ENCODE measurements at places on chromosomes 1 and 21.

DNA sequence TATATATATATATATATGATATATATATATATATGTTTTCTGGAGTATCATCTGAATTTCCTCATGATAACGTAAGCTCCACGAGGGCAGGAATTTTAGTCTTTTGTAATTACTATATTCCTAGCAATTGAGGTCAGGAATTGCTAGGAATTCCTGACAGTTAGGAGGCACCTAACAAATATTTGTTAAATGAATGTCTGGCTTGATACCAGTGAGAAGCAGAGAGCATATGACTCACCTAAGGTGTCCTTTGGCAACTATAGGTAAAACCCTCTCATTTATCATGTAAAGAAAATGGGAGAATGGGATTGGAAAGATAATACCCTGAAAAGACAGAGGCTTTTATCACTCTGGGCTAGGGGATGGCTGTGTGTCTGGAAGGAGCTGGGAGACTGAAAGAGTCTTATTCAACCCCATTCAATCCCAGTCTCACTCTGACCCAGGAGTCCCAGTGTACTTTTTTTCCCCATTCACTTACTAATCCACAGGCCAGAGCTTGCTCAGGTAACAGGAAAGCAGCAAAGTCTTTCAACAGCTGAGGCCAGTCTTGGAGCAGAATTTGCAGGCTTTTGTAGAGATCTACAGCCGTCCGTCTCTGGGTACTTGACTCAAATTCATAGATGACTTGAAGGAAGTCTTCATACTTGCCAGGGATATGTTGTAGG, 71.2 kb downstream of the DAP3 start:
- no peak for ATAC-seq

- ATAC-seq = no peak
Measured at GRCh38 chr1:184806296-184806721, 51.7 kb upstream of the EDEM3 start.

GRCh38 chr1:151011154-151011850, 3.1 kb downstream of the PRUNE1 start:
- ATAC-seq = no peak

DNA sequence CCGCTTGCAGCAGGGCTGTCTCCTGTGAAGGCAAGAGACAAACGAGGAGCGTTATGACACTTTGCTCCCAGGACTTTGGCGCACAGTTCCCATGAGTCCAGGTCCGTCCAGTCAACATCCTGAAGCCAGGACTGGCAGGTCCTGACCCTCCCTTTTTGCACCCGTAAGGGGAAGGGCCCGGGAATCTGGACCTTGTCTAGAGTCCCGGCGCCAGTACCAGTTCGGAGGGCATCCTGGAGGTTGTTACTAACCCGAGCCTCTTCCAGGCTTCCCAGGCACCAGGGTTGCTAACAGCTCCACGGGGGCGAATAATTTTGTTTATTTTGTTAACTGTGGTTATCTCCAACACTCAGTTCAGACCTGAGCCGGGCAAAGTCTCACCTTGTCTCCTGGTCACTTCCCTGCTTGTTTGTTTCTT, 682 bp upstream of the RWDD3 start:
- no peak for ATAC-seq

- ATAC-seq = no peak
Measured at GRCh38 chr1:245575710-245576109, 420.9 kb downstream of the KIF26B start.

GRCh38 chr1:116881879-116882520, 27.7 kb upstream of the PTGFRN start:
- no peak for ATAC-seq

DNA sequence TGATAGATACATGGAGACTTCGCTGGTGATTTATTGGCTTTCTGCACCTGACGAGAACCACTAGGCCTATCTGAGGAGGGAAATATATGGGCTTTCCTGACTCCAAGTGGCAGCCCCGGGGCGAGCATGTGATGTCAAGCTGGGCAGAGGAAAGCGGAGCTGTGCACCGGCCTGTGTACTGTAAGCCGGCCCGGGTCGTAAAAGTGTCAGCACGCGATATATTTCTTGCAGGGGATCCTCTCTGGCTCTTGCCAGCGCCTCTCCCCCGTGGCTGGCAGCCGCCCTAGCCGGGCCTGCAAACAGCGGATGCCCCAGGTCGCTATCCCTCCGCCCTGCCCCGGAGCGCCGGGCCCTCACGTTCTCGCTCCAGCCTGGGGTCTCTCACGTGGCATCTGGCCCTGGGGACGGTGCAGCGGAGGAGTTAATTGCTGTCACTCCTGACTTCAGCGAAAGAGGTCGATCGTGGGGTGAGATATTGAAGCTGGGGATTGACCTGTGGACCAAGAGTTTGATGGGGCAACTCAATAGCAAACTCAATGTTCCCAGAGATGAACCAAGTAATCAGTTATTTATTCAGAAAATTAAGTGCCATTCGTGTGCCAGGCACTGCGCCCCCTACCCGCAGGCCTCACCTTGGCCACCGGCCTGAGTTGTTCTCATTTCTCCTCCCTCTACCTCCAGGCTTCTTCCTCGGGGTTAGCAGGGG, 41.0 kb upstream of the HAO2 start:
- ATAC-seq = peak; percentile 96

DNA sequence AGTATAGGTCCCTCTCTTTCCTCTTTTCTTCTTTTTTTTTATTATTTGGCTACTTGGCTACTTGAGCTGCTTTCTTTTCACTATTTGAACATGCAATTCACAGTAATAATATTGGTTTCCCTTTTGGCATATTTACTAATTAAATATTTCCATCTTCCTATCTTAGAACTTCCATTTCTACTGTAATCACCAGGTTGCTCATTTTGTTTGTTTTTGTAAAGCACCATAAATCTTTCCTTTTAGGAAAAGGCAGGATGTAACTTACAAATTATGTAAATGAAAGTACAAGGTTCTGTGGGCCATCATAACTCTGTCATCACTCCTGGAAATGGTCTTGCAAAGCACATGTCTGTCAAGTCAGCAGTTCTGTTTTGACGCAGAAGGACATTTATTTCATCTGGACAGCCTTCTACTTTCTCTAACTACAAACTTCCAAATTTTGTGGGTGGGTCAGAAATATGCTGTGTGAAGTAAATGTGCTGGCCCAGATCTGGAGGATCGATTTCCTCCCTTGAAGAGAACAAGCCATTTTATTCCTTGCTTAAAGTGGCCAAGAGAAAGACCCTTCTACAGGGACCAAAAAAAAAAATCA, 71.7 kb upstream of the TNFSF18 start:
- ATAC-seq = no peak

- ATAC-seq = no peak
Measured at GRCh38 chr1:30971496-30971895, 62.9 kb upstream of the SDC3 start.

GRCh38 chr21:39984286-39984991, 117.2 kb downstream of the PCP4 start:
- no peak for ATAC-seq

DNA sequence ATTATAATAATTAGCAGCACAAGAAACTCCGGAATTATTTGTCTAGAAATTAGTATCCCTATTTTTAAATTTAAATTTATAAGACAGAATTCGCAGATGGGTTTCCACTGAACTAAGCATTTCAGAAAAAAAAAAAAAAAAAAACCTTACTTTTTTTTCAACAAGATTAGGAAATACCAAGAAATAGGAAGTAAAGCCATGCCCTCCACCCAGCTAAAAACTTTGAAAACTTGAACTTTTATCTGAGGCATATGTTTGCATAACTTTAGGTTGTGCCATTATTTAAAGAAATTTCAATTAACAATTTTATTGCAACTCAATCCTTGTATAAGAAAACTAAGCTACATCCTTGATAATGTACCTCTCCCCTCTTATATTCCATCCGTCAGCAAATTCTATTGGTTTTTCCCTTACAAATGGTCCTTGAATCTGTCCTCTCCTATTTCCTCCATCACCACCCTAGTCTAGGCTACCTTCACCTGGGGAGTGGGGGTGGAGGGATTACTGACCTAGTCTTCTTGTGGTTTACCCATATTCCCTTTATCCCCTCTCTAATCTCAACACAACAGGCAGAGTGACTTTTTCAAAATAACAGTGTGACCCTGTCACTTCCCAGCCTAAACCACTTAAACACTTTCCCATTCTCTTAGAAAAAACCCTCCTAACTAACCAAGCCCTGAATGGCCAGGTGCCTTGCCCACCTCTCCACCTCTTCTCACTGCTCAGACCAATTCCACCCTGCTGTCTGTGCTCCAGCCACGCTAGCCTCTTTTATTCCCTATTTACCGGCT, 1.4 kb upstream of the EVI5 start:
- no peak for ATAC-seq

DNA sequence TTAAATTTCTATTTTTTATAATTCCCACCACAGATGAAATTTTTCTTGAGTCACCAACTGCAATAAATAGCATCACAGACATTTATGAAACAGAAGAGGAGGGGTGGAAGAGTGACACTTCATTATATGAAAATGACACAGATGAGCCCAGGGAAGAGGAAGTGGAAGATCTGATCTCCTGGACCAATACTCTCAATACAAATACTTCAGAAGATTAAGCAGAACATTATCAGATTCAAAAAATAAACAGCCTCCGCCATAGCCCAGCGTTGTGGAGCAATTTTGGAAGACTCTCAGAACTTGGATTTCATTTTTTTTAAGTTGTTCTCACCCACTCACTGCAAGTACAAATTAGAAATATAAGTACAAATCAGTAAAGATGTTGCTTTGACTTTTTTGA, 63.6 kb downstream of the UBE2U start:
- ATAC-seq = no peak

DNA sequence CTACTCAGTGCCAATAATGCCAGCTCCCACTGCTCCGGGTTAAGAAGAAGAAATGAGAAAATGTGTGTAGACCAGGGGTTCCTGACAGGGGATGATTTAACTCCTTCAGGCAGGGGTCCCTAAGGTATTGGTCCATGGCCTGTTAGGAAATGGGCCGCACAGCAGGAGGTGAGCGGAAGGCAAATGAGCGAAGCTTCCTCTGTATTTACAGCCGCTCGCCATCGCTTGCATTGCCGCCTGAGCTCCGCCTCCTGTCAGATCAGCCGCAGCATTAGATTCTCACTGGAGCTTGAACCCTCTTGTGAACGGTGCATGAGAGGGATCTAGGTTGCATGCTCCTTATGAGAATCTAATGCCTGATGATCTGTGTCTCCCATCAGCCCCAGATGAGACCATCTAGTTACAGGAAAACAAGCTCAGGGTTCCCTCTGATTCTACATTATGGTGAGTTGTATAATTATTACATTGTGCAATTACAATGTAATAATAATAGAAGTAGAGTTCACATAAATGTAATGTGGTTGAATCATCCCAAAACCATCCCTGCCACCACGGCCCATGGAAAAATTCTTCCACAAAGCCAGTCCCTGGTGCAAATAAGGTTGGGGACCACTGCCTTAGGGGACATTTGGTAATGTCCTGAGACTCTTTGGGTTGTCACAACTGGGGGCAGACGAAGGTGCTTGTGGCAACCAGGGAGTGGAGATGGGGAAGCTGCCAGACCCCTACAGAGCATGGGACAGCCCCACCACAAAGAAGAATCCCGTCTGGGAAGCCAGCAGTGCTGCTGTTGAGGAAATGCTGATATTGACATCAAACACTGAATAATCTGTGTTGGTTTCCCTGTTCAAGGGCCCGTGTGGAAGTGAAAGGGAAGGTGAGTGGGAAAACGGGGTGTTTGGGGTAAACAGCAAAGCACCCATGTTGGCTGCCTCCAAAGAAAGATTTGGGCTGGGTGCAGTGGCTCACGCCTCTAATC, 60.8 kb downstream of the DHRS3 start:
- no peak for ATAC-seq

- no peak for ATAC-seq
Measured at GRCh38 chr1:160827418-160827817, 31.4 kb downstream of the LY9 start.

DNA sequence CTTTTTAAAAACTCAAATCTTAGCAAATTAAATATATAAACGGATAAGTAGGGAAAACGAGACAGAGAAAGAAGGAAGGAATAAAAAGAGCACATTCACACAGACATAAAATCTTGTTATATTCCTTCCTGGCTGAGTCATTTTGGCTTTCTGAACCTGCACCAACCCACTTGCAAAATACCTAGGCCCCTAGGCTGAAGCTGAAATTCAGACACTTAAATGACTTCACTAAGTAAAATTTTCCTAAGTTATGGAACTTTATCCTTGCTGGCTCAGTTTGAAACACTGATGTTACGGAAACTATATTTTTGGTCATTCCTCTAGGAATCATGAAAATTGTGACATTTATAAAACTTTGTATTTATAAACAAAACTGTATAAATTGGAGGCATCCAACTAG, 462.8 kb upstream of the NFIA start:
- no peak for ATAC-seq

GRCh38 chr1:243244432-243244841, 10.6 kb downstream of the CEP170 start:
- no peak for ATAC-seq

GRCh38 chr1:67683316-67683715, 1.7 kb upstream of the GADD45A start:
- ATAC-seq = no peak

- no peak for ATAC-seq
Measured at GRCh38 chr1:18160290-18160942, 52.8 kb downstream of the IGSF21 start.

DNA sequence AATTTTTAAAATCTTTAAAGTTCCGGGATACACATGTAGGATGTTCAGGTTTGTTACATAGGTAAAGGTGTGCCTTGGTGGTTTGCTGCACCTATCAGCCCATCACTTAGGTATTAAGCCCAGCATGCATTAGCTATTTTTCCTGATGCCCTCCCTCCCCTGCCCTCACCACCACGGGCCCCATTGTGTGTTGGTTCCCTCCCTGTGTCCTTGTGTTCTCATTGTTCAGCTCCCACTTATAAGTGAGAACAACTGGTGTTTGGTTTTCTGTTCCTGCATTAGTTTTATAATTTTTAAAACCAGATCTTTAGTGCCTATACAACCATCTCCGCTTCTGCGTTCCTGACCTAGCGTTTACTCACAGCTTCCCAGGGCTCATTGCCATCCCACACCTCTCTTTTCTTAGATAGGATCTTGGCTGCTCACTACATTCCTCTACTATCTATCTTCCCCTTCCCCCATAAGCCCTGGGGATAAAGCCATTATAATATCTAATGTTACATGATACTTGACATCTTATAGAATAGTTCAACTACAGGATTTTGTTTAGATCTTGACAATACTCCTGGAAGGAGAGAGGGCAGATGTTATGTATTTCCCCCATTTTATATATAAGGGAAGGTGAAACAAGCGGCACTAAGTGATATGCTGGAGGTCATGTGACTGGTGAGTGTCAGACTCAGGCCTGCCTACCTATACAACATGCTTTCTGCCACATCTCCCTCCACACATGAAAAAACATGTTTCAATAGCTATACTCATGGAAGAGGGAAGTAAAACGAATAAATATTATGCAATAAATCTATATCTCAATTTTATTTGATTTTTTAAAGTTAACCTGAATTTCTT, 52.3 kb upstream of the DNAJC6 start:
- ATAC-seq = no peak

DNA sequence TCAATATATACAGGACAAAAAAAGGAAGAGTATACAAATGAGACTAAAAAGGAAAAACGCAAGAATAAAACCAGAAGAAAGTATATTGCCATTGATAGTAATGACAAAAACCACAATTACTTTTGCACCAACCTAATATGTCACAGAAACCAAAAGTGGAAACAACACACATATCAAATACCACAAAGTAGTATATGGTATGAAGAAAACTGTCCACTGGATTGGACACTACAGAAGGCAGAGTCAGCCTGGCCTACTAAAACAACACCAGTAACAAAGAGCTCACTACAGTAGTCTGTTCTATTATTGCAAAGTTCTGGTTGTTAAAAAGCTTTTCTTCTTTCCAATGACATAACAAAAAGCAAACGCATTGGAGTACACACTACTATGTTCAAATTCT, 17.7 kb downstream of the TESK2 start:
- no peak for ATAC-seq

- ATAC-seq = no peak
Measured at GRCh38 chr21:45528981-45529784, 13.1 kb downstream of the SLC19A1 start.
